ENCODE measurements at places on chromosomes 3 and 15.
A peak's percentile ranks its signal among the peaks of the same experiment; 100 is the strongest.

- DNase-seq, result no peak
Measured at GRCh38 chr3:189632242-189632641, 1.1 kb downstream of the TP63 start.

- no peak for DNase-seq
Measured at GRCh38 chr3:129224984-129225393, 24.4 kb upstream of the COPG1 start.

GRCh38 chr3:69831737-69832136 lies 92.5 kb downstream of the MITF start:
- no peak for DNase-seq

GRCh38 chr3:131645638-131646037 lies 142.9 kb upstream of the MRPL3 start:
- DNase-seq, result no peak

DNA sequence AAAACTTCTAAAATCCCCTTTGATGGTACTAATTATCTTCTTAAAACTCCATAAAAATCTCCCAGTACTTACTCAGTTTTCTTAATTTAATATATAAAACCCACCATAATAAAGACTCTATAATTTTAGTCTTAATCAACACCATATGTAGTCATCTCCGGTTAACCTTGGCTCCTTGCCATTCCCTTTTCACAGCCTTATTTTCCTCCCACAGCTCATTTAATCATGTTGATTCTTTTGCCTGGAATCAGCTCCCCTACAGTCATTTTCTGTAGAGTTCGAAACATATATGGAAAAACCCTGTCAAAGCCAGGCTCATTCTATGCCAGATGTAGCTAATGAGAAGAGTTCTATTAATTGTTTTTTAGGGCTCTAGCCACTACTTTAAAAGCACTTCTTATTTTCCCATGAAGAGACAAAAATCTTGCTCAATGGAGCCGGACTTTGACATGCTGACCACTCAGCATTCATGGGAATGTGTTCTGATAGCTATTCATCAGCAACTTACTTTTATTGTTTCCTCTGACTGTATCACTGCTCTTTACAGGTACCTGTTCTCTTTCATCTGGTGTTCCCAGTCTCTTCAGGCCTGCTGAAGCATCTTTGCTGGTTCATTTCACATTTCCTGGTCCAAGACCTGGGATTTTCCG lies 573.4 kb downstream of the NAALADL2 start:
- no peak for DNase-seq

DNA sequence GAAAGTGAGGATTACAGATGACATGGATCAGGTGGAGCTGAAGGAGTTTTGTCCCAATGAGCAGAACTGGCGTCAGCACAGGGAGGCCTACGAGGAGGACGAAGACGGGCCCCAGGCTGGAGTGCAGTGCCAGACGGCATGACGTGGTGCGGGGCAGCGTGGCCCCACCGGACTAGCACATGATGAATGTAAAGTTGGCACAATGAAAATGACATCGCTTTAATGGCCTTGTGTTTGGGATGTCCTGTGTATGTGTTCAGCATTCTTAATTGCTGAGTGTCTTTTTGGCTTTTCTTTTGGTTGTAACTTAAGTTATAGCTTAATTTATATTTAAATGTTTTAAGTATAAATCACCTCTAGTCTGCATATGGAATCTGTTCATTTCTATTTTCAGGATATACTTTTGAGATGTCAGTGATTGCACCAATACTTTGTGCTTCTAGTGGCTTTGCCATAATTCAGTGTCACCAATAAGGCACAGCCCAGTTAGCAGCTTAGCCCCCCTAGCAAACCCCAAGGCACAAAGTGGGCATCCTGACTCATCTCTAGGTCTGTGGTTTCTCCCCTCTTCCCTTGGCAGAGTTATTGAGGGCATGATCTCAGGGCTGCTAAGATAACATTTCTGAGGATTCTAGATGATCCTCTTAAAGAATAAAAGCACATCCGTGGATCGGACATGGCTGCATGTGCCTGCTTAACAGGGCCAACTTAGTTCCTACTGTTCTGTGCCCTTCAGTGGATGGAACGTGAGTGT lies 16.1 kb downstream of the DNAJA4 start:
- no peak for DNase-seq

- DNase-seq, result no peak
Measured at GRCh38 chr15:82900511-82901060, 51.9 kb downstream of the HOMER2 start.

DNA sequence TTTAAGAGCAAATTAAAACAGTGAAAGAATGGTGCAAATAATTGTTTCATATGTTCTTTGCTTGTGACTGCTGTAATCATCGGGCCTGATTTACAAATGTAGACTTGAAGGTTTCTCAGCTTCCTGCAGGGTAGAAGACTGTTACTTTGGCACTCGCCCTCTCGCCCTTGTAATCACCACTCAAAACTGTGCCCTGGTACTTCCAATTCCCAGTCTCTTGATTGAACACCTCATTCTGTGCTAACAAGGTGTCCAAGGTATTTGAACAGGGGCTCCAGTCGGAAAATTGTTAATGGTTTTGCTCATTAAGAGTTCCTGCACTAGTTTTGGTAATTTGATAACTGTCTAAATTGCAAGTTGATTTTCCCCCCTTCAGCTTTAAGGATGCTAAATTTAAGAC lies 209.5 kb downstream of the ZIC1 start:
- no peak for DNase-seq

GRCh38 chr3:160449636-160450598 lies at the start of gene TRIM59:
TRIM59 (minus strand) TSS chr3:160449786; CDS start chr3:160439183, 10,603 bp downstream.
- peak; percentile 91 for DNase-seq

DNA sequence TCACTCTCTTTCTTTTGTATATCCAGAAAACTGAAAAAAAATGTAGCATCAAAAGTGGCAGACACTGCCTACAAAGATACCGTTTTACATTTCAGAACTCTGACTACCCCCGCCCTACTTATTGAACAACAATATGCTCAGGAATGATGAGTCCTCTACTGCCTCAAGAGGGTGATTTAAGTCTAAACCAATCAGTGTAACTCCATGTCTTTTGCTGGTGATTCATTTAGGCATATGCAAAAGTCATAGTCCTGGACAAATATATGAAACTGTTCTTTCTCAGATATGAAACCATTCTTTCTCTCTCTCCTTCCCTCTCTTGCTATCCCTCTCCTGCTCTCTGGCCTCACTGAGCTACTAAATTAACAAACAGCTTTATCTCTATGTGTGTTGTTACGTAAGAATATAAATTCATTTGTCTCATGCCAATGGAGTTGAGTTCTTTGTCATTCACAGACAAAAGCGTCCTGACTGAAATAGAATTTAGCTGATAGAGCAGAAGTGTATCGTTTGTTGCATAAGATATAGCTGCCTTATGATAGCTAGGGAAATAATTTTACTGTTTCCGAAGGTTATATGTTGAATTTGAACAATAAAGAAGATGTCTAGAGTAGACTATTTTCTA lies 133.7 kb upstream of the OSTN start:
- no peak for DNase-seq

GRCh38 chr3:13853256-13853977 lies 26.5 kb downstream of the WNT7A start:
- DNase-seq, result no peak

DNA sequence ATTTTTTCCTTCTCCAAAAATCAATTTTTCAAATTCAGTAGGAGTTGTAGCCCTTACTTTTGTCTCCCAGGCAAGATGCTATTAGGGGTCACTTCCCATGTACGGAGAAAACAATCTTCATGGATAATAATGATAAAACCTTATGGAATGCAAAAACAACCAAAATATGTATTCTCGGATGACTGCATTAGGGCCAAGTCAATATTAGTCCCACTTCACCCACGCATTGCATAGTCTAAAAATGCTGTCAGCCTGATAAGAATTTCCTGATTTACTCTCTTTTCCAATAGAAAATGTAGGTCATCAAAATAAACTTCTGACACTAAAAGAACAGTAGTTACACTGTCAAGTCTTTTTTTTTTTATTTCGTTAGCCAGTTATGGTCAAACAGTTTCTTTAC lies 2.7 kb downstream of the VGLL3 start:
- no peak for DNase-seq

GRCh38 chr3:72062017-72062416 lies 277.1 kb upstream of the PROK2 start:
- DNase-seq, result no peak
